ENCODE measurements at places on chromosomes 2 and 18. TPM values are rescaled to one million over a fixed set of nuclear protein-coding genes. Genes with fewer than 3 reads are reported as not detected.
A peak's percentile ranks its signal among the peaks of the same experiment; 100 is the strongest.

GRCh38 chr2:35080231-35080910 lies 1275.2 kb upstream of the CRIM1 start:
- no peak overlapping the region for H3K4me3 ChIP-seq
- no peak for DNase-seq
- H3K4me1 ChIP-seq, result no peaks in the 10 kb centered on the region
- H3K27me3 ChIP-seq, result no peaks in the 10 kb centered on the region

DNA sequence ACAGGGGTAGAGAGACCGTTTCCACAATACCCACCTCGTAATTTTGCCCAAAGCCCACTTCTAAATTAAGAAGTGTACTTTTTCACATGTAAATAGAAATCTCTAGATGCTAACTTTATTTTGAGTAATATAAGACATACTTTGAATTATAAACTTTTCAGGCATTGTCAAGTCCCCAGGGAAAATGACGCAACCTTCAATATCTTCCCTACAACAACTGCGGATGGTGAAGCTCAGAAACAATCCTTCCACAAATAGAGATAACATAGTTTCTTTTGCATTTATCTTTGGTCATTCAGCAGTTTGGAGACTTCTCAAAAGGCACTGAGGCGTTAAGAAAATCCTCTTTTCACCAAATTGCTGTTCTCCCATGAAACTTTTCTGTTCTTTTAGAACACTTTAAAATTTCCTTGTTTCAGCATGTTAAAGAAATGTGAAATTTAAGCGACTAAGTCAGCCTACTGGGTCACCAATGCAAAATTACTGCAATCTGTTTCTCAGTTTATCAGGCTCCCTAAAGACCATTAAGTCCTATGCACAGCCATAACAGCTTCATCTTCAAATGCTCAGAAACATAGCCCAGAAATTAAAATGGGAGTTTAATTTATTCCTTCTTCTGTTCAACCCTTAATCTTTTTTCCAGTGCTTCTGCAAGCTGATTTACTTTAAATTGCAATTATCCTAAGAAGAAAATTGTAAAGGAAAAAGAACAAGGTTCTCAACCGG lies 118.3 kb upstream of the DNAJC10 start:
- DNase-seq, result no peak
- no peak overlapping the region for H3K27ac ChIP-seq
- H3K4me1 ChIP-seq, result no peaks in the 10 kb centered on the region
- peaks cover 11% of the 10 kb centered on the region for H3K27me3 ChIP-seq

- H3K36me3 ChIP-seq, result no peaks in the 10 kb centered on the region
- no peak overlapping the region for H3K27ac ChIP-seq
- no peak for DNase-seq
Measured at GRCh38 chr2:158103411-158104012, 1.8 kb downstream of the UPP2 start.

DNA sequence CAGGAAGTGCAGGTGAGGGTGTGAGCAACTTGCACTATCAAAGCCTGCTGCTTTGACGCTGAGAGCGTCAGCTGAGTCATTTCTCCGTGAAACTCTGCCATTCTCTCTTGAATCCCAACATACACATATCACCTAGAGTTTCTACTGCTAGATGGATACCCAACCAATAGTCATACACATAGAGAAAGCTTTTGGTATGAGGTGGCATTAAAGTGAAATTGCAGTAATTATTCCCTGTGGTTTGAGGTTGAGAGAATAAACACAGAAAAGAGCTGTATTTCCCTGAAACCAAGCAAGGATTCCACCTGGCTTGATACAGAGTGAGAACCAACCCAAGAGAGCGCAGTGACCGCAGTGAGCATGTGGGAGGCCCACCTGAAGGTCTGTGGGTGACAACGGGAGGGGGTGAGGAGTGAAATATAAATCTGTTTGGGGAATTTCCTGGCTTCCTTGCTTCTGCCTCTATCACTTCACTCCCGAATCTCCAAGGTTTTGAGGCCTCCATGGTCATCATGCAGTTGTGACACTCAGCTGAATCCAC lies 28.8 kb upstream of the TMEM18 start:
- peak overlapping the region; percentile 61 for H3K27ac ChIP-seq
- no peaks in the 10 kb centered on the region for H3K36me3 ChIP-seq
- peak; percentile 21 for DNase-seq
- H3K27me3 ChIP-seq, result peaks cover 11% of the 10 kb centered on the region
- no peak overlapping the region for H3K4me3 ChIP-seq

GRCh38 chr18:49359732-49360444 lies 100.6 kb downstream of the DYM start:
- peaks cover 47% of the 10 kb centered on the region for H3K36me3 ChIP-seq
- H3K4me1 ChIP-seq, result peaks cover 33% of the 10 kb centered on the region
- peak overlapping the region; percentile 67 for H3K27ac ChIP-seq
- H3K4me3 ChIP-seq, result peak overlapping the region; percentile 4
- H3K27me3 ChIP-seq, result no peaks in the 10 kb centered on the region

DNA sequence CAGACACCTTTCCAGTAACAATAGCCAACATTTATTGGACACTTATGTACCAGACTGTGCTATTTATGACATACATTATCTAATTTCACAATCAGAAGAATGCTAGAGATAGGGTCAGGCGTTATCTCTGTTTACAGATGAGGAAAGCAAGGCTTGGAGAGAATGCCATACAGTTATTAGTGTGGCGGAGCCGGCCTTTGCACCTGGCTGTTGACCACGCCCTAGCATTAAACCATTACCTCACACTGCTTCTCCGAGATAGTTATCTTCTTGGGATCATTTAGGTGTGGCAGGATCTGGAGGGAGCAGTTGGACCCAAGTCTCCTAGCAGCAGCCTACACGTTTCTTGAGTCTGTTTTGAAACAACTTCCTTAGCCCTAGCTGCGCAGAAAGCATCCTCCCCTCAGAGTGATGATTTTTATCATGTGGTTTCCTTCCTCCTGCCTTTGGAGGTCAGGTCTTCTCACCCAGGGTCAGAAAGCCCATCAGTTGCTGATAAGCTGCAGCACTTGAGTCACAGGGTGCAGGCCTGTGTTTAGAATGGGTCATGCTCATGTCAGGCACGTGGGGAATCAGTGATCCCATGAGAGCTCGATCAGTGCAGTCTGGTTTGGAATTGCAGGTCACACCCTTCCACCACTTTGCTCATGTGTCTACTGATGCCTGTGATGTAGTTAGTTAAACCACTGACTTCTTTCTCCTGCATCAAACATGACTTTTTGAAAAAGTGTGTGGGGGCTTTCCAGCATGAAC lies 118.2 kb downstream of the SPTBN1 start:
- peak overlapping the region; percentile 40 for H3K4me3 ChIP-seq
- DNase-seq, result peak; percentile 57
- peak overlapping the region; percentile 99 for H3K27ac ChIP-seq
- H3K27me3 ChIP-seq, result no peaks in the 10 kb centered on the region
- H3K4me1 ChIP-seq, result peaks cover 95% of the 10 kb centered on the region

DNA sequence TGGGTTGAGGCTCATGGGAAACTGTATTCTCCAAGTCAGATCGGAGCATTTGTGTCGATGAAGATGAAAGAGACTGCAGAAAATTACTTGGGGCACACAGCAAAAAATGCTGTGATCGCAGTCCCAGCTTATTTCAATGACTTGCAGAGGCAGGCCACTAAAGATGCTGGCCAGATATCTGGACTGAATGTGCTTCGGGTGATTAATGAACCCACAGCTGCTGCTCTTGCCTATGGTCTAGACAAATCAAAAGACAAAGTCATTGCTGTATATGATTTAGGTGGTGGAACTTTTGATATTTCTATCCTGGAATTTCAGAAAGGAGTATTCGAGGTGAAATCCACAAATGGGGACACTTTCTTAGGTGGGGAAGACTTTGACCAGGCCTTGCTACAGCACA lies 336.6 kb downstream of the PAX3 start:
- no peaks in the 10 kb centered on the region for H3K4me1 ChIP-seq
- H3K4me3 ChIP-seq, result no peak overlapping the region
- H3K27ac ChIP-seq, result no peak overlapping the region

- no peak overlapping the region for H3K27ac ChIP-seq
- peaks cover 28% of the 10 kb centered on the region for H3K4me1 ChIP-seq
- DNase-seq, result no peak
- H3K4me3 ChIP-seq, result no peak overlapping the region
- peaks cover 36% of the 10 kb centered on the region for H3K36me3 ChIP-seq
Measured at GRCh38 chr2:135159191-135159590, 107.1 kb downstream of the RAB3GAP1 start.

- no peak overlapping the region for H3K4me3 ChIP-seq
- no peak for DNase-seq
- no peak overlapping the region for H3K27ac ChIP-seq
Measured at GRCh38 chr2:123961576-123961975, 63.5 kb upstream of the CNTNAP5 start.

DNA sequence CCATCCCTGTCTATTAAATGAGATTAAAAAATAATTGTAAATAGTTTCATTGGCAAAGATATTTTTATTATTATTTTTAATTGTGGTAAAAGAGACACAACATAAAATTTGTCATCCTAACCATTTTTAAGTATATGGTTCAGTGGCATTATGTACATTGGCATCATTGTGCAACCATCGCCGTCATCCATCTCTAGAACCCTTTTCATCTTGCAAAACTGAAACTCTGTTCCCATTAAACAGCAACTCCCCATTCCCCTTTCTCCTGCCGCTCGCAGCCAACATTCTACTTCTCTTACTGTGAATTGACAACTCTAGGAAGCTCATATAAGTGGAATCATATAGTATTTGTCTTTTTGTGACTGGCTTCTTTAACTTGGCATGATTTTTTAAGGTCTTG lies 25.3 kb downstream of the LAMA3 start:
- DNase-seq, result no peak
- no peaks in the 10 kb centered on the region for H3K36me3 ChIP-seq
- H3K4me3 ChIP-seq, result no peak overlapping the region
- H3K27me3 ChIP-seq, result no peaks in the 10 kb centered on the region
- no peak overlapping the region for H3K27ac ChIP-seq
- H3K4me1 ChIP-seq, result peaks cover 10% of the 10 kb centered on the region

DNA sequence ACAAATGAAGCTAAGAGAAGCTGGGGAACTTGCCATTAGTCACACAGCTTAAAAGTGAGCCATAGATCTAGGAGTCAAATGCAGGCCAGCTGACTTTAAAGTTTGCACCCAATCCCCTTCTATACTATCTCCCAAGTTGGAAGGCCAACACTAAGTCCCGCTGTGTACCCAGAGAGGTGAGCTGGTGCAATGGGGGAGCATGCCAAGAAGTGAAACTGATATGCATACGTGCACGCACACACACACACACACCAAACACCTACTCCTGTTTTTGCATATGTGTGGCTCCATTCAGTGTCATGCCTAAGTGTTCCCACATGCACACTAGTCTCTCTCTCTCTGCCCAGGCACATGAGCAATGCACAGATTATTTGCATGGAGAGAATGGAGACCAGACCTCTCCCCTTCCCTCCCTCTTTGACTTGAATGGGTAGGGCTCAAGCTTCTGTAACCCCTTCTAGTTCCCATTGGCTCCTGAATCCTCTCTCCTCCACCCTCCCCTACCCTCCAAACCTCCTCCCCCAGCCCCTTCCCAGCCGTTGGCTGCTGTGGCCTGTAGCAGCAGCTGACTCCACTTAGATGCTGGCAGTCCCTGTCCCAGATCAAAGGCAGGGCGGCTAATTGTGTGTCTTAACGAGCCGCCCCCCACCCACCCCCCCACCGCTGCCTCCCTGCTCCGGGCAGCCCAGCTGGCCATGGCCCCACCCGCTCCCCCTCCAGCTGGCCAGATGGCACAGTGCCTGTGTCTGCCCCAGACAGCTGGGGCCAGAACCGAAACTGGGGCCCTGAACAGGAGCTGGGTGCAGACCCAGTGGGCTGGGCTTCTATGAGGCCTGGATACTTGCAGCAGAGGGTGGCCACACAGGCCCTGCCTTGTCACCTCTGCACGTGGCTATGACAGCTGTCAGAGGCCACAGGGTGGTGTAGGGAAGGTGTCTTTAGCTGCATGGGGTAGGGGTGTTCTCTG lies 5.6 kb downstream of the WNT10A start:
- peaks cover 10% of the 10 kb centered on the region for H3K27me3 ChIP-seq
- H3K4me1 ChIP-seq, result peaks cover 32% of the 10 kb centered on the region
- no peak overlapping the region for H3K4me3 ChIP-seq

GRCh38 chr2:19362094-19362754 lies 3.8 kb upstream of the OSR1 start:
- H3K4me3 ChIP-seq, result peak overlapping the region; percentile 94
- no peak for DNase-seq
- peaks cover 33% of the 10 kb centered on the region for H3K4me1 ChIP-seq
- no peaks in the 10 kb centered on the region for H3K36me3 ChIP-seq

- DNase-seq, result no peak
- H3K36me3 ChIP-seq, result peaks cover 3% of the 10 kb centered on the region
- peak overlapping the region; percentile 38 for H3K4me3 ChIP-seq
- H3K4me1 ChIP-seq, result peaks cover 25% of the 10 kb centered on the region
Measured at GRCh38 chr2:209526561-209526960, 102.7 kb downstream of the MAP2 start.

DNA sequence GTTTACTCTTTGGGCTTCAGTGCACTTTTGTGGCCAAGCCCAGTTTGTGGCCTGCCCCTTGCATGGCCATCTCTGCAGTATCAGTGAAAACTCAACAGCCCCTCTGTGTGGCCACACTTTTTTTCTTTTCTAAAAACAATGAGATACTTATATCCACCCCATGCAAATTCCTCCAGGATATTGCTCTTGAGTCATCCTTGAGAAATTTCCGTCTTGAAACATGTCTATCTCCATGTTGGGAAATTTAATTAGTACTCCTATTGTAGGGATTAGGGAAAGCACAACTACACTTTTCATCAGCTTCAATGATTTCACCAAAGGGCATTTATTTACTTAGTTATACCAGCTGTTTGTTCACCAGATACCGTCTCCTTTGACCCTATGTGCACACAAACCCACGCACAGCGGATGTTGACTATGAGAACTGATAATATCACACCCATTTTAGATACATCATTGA lies 993.1 kb downstream of the TSN start:
- H3K27me3 ChIP-seq, result no peaks in the 10 kb centered on the region
- no peak overlapping the region for H3K27ac ChIP-seq

GRCh38 chr2:70684846-70685622 lies 83.0 kb downstream of the ADD2 start:
- DNase-seq, result no peak
- peaks cover 9% of the 10 kb centered on the region for H3K36me3 ChIP-seq
- H3K27ac ChIP-seq, result no peak overlapping the region
- H3K27me3 ChIP-seq, result no peaks in the 10 kb centered on the region

GRCh38 chr2:160635488-160635887 lies 141.9 kb upstream of the RBMS1 start:
- no peaks in the 10 kb centered on the region for H3K27me3 ChIP-seq
- no peak overlapping the region for H3K4me3 ChIP-seq
- H3K4me1 ChIP-seq, result peaks cover 8% of the 10 kb centered on the region
- DNase-seq, result no peak

- H3K4me1 ChIP-seq, result no peaks in the 10 kb centered on the region
- DNase-seq, result no peak
- H3K27me3 ChIP-seq, result no peaks in the 10 kb centered on the region
- H3K36me3 ChIP-seq, result no peaks in the 10 kb centered on the region
Measured at GRCh38 chr18:45336448-45336847, 278.8 kb upstream of the SLC14A2 start.

GRCh38 chr2:28869494-28870145 lies 489 bp downstream of the TRMT61B start:
- no peak for DNase-seq
- peak overlapping the region; percentile 95 for H3K4me3 ChIP-seq
- peaks cover 32% of the 10 kb centered on the region for H3K4me1 ChIP-seq
- H3K27ac ChIP-seq, result peak overlapping the region; percentile 97

Gene ABCB11
- not detected for total RNA-seq

Gene APCDD1
- total RNA-seq, result not detected

Gene EFHD1
- total RNA-seq, result 0.78 TPM

Gene PUM2
- 108 TPM for total RNA-seq

Gene SPAG16
- 11.6 TPM for total RNA-seq

Gene CHRNA1
- not detected for total RNA-seq

Gene LINC00305
- total RNA-seq, result not detected

Gene CPLX4
- total RNA-seq, result not detected

Gene AOX1
- total RNA-seq, result not detected

Gene FNDC4
- not detected for total RNA-seq

Gene FABP1
- not detected for total RNA-seq

Gene KCTD1
- total RNA-seq, result 3.4 TPM

Gene SDC1
- 0.36 TPM for total RNA-seq

Gene SERTAD2
- total RNA-seq, result 23.3 TPM

Gene CNTNAP5
- total RNA-seq, result not detected
